ENCODE measurements at places on chromosomes 3 and 15. TPM values are rescaled to one million over a fixed set of nuclear protein-coding genes. Genes with fewer than 3 reads are reported as not detected.

DNA sequence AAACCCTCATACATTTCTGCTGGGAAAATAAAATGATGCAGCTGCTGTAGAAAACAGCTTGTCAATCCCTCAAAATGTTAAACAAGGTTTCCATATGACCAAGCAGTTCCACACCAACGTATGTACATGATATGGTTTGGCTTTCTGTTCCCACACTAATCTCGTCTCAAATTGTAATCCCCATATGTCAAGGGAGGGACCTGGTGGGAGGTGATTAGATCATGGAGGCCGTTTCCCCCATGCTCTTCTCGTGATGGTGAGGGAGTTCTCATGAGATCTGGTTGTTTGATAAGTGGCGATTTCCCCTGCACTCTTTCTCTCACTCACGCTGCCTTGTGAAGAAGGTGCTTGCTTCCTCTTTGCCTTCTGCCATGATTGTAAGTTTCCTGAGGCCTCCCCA, 100.6 kb upstream of the SLC24A5 start:
- no peak for DNase-seq

- DNase-seq, result no peak
Measured at GRCh38 chr3:11522398-11522715, 121.4 kb downstream of the VGLL4 start.

The PLS1 gene
- 27.2 TPM for total RNA-seq

The CYP1A2 gene
- total RNA-seq, result not detected

GRCh38 chr3:72290859-72291638, 506.1 kb upstream of the PROK2 start:
- DNase-seq, result no peak

DNA sequence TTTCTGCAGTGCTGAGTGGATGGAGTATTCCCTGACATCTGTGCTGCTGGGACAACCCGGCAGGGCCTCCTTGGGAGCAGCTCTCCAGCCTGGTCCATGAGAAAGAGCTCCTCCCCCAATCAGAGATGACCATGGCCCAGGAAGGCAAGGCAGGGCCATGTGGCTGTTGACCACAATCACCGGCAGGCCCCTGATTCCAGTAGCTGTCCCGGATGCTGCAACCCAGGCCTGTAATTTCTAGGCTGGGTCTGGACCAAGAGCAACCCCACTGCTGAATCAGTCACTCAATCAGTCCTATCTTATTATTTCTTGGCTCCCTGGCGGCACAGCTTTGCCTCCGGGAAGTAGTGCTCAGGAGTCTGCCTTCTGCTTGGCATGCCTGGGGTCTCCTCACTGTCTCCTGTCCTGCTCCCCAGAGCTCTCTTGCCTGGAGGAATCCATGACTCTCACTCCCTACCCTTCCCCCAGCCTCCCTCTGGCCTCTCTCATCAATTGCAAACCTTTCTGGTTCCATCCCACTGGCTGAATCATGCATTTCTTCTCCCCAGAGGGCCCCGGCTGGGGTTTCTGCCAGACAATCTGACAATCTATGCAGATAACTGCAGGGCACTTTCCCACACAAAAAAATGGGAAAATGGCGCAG, 32.6 kb upstream of the ITGA11 start:
- DNase-seq, result no peak

DNA sequence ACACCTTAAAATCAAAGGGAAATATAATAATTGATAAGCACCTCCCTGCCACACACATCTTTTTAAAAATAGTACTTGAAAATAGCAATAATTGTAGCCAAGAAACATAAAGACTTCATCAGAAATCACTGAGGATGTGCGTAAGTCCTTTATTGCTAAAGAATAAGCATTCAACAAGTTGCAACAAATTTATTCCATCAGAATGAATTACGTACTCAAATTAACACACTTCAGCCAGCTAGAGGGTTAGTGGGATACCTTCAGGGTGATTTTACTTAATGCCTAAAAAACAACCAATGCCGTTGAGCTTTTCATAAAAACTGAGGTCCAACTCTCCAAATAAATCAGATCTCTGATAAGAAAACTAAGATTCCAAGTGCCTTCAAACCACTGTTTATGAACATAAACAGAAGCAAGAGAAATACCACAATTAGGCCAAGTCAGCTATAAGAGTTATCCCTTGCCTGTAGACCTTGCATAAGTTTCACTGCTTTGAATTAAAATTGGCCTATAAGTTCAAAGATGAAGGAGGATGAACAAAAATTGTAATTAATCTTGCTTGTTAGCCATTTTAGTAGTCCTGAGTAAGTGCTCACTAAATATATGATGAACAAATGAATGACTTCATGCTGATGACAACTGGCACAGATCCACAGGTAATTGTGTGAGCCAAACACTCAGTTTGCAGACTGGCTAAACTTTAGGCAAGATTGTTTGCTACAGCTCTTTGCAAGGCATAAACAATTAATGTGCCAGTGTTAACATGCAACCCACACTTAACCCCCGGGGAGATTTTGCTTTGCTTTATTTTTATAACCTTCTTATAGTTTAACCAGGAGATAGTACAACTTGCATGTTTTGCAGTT, 375.1 kb upstream of the THBS1 start:
- DNase-seq, result no peak

GRCh38 chr15:101023501-101024072, 104.4 kb downstream of the LRRK1 start:
- DNase-seq, result no peak

Data from SJCRH30 (cell line).